Left lung (tissue), 14 donors: ENCODE measurements at places on chromosomes 1 and 21. TPM values are rescaled to one million over a fixed set of nuclear protein-coding genes. Genes with fewer than 3 reads are reported as not detected.

DNA sequence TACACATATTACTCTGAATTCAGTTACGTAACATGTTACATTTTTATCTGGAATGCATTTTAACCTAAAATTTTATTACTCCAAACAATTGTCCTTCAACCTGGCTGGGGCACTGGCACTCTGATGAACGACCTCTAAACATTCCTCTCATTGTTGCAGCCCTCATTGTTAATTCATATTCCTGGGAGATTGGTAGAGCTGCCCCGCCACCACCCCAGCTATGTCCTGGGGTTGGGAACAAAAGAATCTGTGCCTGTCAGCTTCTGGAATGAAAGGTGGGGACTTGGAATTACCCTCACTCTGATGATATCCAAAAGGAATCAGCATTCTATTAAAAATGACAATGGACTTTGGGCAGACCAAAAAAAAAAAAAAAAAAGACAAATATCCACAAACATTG, 38.0 kb upstream of the DESI2 start:
- H3K27me3 ChIP-seq, result no peaks in the 10 kb centered on the region
- no peaks in the 10 kb centered on the region for H3K4me1 ChIP-seq
- DNase-seq, result no peak
- no peak overlapping the region for H3K4me3 ChIP-seq

DNA sequence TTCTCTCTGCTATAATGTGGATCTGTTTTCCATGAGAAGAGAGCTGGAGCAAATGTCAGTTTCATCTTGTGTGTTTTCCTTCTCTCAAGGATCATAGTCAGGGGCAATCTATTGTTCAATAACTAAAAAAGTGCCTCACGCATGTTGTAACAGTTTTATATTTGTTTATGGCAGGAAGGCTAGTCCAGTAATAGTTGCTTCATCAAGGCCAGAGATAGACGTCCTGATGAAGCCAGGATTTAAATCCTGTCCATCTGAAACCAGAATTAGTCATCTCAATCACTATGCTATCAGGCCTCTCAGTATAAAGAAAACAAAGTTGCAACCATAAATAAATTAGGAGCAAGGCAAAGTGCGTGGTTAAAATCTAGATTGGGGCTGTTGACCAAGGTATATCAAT, 30.2 kb upstream of the DUSP10 start:
- H3K27ac ChIP-seq, result no peak overlapping the region
- H3K27me3 ChIP-seq, result no peaks in the 10 kb centered on the region
- no peaks in the 10 kb centered on the region for H3K36me3 ChIP-seq
- DNase-seq, result no peak

DNA sequence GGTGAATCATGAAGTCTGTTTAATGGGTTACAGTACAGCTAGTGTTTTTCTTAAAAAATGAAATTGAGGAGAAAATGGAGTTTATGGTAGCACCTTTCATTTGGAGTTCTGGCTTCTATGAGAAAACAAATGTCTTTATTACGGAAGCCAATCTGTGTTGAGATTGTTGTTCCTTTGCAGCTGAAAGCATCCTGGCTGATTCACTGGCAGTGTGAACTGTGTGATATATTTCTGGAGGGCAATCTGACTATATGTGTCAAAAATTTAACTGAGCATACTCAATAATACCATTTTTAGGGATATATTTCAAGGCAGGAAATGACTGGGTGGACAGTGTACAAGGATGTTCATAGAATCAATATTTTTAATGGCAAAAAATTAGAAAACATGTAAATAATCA, 46.6 kb upstream of the LYST start:
- no peaks in the 10 kb centered on the region for H3K27me3 ChIP-seq
- no peak overlapping the region for H3K4me3 ChIP-seq
- peaks cover 49% of the 10 kb centered on the region for H3K4me1 ChIP-seq
- no peak for DNase-seq

- H3K36me3 ChIP-seq, result no peaks in the 10 kb centered on the region
- H3K4me1 ChIP-seq, result no peaks in the 10 kb centered on the region
- H3K27ac ChIP-seq, result no peak overlapping the region
- H3K27me3 ChIP-seq, result no peaks in the 10 kb centered on the region
- DNase-seq, result peak; percentile 43
- H3K4me3 ChIP-seq, result no peak overlapping the region
These were observed 42.5 kb upstream of the IL10 start for GRCh38 chr1:206814716-206815341.

DNA sequence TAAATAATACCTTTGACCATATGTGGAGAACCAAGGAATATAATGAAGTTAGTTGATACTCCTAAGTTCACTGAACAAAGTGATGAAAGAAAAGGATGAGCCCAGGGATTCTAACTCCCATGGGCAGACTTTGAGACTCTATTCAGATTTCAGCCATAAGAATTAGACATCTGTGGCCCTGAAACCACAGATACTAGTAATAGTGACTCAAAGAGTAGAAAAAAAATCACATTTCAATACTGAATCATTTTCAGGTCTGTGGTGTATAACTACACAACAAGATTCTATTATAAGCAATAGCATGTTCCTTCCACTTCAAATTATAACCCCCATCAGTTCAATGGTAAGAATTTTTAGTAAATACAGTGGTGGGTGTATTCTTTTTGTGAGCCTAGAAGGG, 16.4 kb upstream of the F13B start:
- no peak for DNase-seq
- H3K4me3 ChIP-seq, result no peak overlapping the region
- no peaks in the 10 kb centered on the region for H3K4me1 ChIP-seq
- H3K27me3 ChIP-seq, result no peaks in the 10 kb centered on the region

- peaks cover 39% of the 10 kb centered on the region for H3K4me1 ChIP-seq
- no peak overlapping the region for H3K4me3 ChIP-seq
- H3K27me3 ChIP-seq, result no peaks in the 10 kb centered on the region
- H3K27ac ChIP-seq, result no peak overlapping the region
- no peak for DNase-seq
These were observed 2.5 kb downstream of the METTL13 start for GRCh38 chr1:171783816-171784530.

- no peaks in the 10 kb centered on the region for H3K4me1 ChIP-seq
- no peak overlapping the region for H3K27ac ChIP-seq
- no peak for DNase-seq
- H3K27me3 ChIP-seq, result no peaks in the 10 kb centered on the region
These were observed 40.3 kb downstream of the URB1 start for GRCh38 chr21:32352526-32352925.

GRCh38 chr1:160608057-160608456, 28.8 kb upstream of the CD84 start:
- H3K4me3 ChIP-seq, result no peak overlapping the region
- H3K27me3 ChIP-seq, result no peaks in the 10 kb centered on the region
- no peak for DNase-seq
- H3K36me3 ChIP-seq, result no peaks in the 10 kb centered on the region
- no peaks in the 10 kb centered on the region for H3K4me1 ChIP-seq

- H3K27me3 ChIP-seq, result no peaks in the 10 kb centered on the region
- H3K4me3 ChIP-seq, result peak overlapping the region; percentile 58
- H3K36me3 ChIP-seq, result no peaks in the 10 kb centered on the region
- H3K4me1 ChIP-seq, result peaks cover 9% of the 10 kb centered on the region
These were observed 107.3 kb upstream of the HNRNPU start for GRCh38 chr1:244971552-244972216.

GRCh38 chr1:99180915-99181314, 83.4 kb upstream of the PLPPR4 start:
- no peak overlapping the region for H3K4me3 ChIP-seq
- no peak for DNase-seq
- H3K4me1 ChIP-seq, result no peaks in the 10 kb centered on the region
- H3K27me3 ChIP-seq, result no peaks in the 10 kb centered on the region
- H3K36me3 ChIP-seq, result no peaks in the 10 kb centered on the region

- no peaks in the 10 kb centered on the region for H3K27me3 ChIP-seq
- H3K27ac ChIP-seq, result no peak overlapping the region
- H3K4me1 ChIP-seq, result peaks cover 23% of the 10 kb centered on the region
- H3K4me3 ChIP-seq, result peak overlapping the region; percentile 44
These were observed 431 bp downstream of the RAB42 start for GRCh38 chr1:28592321-28593071.

DNA sequence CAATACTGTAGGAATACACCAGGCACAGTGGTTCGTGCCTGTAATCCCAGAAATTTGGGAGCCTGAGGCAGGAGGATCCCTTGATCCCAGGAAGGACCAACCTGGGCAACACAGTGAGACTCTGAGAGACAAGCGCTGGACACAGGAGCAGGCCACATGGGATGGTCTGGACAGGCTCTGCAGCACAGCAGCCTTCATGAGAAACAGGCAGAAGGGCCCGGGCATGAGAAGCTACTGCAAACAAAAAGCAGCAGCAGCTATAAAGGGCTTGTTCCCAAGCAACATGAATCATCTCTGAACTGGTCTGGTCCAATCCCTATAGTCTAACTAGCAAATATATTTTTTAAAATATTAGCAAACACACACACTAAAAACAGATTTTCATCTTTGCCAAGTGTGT, 35.5 kb upstream of the SLAMF9 start:
- H3K4me1 ChIP-seq, result no peaks in the 10 kb centered on the region
- no peak for DNase-seq
- H3K36me3 ChIP-seq, result no peaks in the 10 kb centered on the region
- no peaks in the 10 kb centered on the region for H3K27me3 ChIP-seq

- H3K27me3 ChIP-seq, result no peaks in the 10 kb centered on the region
- no peaks in the 10 kb centered on the region for H3K4me1 ChIP-seq
- no peak overlapping the region for H3K4me3 ChIP-seq
- no peak overlapping the region for H3K27ac ChIP-seq
- H3K36me3 ChIP-seq, result no peaks in the 10 kb centered on the region
- no peak for DNase-seq
These were observed 85.4 kb upstream of the OLIG2 start for GRCh38 chr21:32940079-32941014.

The GJA9 gene
- 0.15 TPM for total RNA-seq

The TLR5 gene
- 27.6 TPM for total RNA-seq

The TNFRSF1B gene
- 109 TPM for total RNA-seq

The ZNF648 gene
- 0.10 TPM for total RNA-seq

The CCDC28B gene
- 7.2 TPM for total RNA-seq

The UBE2J2 gene
- 53.1 TPM for total RNA-seq

The CFHR4 gene
- total RNA-seq, result not detected

The MTOR gene
- 41.5 TPM for total RNA-seq

The OLFM3 gene
- total RNA-seq, result not detected

The SDHC gene
- 204 TPM for total RNA-seq
